ENCODE measurements at places on chromosomes 11 and 22.
A peak's percentile ranks its signal among the peaks of the same experiment; 100 is the strongest.

- no peak for DNase-seq
Observed at GRCh38 chr11:109443052-109443451, 21.1 kb downstream of the C11orf87 start.

DNA sequence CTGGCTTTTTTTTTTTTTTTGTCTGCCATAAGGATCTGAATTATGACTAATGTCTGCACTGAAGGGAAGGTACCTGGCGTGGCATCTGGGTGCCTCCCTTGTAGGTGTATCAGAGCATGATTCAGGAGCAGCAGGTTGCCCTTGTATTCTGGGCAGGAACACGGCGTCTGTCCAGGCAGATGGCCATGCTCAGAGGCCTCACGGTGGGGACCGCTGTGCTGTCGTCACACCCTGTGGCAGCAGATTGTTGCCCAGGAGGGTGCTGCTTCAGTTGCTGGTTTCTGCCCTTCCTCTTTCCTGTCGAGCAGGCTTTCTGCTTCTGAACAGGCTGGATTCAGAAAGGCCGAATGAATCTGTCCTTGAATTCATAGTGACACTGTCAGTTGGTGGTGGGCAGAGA lies 11.0 kb downstream of the ZNRF3 start:
- DNase-seq = no peak

GRCh38 chr11:70544774-70545609 lies 146.7 kb downstream of the CTTN start:
- DNase-seq = no peak

DNA sequence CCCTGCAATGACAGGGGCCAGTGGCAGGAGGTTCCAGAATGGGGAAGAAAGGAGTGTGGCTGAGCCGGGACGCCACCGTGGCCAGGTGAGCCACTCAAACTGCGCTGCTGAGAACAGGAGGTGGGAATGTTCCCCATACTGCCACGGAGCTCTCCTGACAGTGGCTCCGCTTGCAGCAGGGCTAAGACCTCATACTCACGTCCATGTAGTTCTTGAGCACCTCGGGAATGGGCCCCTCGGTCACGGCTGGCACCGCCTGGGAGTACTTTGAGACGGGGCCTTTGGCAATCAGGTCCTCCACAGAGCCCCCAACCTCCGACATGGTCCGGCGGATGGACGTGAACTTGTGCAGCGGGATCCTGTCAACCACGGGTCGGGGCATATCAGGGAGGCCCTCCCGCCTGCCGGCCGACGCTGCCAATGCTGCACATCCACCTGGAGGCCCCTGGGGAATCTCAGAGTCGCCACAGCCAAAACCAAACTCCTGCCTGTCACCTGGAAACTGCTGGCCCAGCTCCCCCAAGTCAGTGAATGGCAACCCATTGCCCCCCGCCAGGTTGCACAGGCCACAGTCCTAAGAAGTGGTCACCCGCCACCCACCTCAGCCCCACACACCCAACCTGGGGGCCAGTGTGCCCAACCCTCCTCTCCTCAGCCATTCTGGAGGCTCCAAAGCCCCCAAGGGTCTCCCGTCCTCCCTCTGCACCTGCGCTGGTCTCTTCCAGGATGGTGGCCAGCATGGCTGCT lies 2.4 kb downstream of the CTSD start:
- no peak for DNase-seq

GRCh38 chr11:2580571-2581001 lies 119.2 kb downstream of the KCNQ1OT1 start:
- no peak for DNase-seq

- no peak for DNase-seq
Observed at GRCh38 chr11:117396970-117397369, 69.3 kb downstream of the CEP164 start.

DNA sequence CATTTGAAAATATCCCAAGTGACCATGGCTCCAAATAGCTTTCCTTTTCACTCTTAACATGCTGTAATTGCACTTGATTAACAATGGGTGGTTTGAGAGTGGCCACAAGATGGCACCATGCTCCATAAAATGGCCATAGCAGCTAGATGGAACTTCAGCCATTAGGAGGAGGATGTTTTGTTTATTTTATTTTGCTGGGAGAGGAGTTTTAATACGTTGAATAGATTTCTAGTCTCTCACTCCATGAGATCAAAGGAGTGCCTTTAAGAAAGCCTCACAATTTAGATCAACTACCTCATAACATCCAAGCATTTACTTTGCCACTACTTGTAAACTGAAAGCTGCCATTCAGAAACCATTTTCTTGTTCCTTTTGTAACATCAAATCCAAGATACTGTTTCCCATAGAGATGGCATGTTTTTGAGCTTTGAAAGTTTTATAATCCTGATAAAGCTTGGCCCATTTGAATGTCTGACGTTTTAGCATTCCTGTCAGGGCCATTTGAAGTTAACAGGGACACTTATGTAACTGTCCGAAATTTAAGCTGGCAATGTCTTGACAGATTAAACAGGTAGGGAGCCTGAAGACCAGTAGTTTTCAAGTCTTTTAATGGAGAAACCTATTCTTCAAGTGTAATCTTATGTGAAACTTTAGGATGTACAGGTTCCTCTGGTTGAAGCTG lies 4.7 kb downstream of the FEN1 start:
- DNase-seq = peak; percentile 61

DNA sequence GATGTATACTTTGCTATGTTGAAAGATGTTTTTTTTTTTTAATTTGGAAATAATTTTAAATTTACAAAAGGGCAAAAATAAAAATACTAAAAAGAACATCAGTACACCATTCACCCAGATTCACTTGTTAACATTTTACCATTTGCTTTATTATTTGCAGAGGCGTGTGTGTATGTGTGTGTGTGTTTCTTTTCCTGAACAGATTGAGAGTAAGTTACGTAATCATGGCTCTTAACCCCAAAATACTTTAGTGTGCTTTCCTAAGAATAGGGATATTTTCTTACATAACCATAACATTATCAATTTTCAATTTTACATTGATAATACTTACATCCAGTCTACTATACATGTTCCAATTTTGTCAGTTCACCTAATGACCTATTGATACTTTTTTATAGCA lies 91.5 kb upstream of the HORMAD2 start:
- DNase-seq = no peak

DNA sequence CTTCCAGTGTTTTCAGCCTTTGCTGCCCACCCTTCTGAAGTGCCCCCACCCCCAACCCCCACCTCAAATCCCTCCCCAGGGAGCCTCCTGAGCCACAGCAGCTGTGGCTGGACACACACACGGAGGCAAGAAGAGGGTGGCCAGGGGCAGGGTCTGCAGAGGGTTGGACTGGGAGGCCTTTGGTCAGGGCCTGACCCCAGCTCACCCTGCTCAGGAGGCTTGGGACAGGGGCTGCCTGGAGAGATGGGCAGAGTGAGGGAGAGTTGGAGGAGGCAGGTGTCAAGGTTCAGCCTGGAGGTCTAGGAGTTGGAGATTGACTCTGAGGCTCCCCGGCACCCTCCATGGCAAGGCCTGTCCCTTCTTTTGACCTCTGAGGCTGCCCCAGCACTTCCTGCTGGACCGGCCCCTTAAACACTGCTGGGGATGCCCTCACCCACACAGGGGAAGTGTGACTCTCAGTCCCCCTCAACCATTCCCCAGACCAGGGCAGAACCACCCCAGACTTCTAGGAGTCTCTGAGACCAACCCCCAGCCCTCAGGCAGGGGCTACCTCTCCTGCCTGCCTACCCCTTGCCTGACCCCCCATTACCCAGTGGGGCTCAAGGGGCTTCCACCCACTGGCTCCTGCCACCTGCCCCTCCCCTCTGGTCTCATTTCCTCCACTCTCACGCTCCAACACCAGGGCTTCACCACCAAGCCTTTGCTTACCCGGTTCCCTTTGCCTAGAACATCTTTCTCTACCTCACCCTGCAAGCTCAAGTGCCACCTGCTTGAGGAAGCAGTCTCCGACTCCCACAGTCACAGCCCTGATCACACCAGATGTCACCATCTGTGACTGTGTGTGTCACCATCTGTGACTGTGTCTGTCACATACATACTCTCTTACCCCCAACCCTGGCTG lies 8.6 kb downstream of the ARAP1 start:
- DNase-seq = peak; percentile 82

DNA sequence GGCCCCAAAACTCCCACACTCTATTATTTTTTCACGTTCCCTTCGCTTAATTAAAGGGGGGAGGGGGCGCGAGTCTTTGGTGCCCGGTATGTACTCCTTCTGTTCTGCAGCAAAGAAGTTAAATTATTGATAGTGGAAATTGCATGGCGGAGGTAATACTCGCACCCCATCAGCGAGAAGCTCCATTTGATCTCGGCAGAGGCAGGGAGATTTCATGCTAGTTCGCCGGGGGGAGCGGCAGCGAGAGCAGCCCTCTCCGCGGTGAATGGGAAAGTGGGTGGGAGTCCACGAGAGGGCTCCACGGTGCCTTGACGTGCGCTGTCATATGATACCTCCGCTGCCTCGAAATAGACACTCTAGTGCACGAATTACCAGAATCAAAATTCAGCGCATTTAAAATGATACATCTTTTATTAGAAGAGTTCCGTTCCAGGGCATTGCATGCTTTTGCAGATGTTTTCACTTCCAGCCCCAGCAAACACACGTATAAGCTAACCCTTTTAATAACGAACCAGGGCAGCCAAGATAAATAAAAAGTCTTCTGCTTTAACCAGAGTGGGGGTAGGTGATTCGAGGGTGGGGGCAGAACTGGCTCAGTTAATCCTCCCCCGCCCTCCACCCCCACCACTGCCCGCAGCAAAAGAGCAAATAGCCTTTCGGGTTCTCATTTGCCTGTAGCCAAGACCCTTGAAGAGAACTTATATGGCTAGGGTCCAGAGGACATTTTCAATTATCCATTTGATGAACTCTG lies 1.3 kb upstream of the BDNF start:
- no peak for DNase-seq

GRCh38 chr22:36924151-36924698 lies 10.8 kb downstream of the CSF2RB start:
- DNase-seq = no peak

GRCh38 chr11:126914941-126915340 lies 85.6 kb downstream of the KIRREL3 start:
- no peak for DNase-seq

GRCh38 chr22:30906946-30907345 lies 61.6 kb downstream of the MORC2 start:
- DNase-seq = no peak

GRCh38 chr11:77135069-77135468 lies 7.0 kb downstream of the MYO7A start:
- no peak for DNase-seq

GRCh38 chr22:45528046-45528445 lies 25.4 kb downstream of the FBLN1 start:
- no peak for DNase-seq

DNA sequence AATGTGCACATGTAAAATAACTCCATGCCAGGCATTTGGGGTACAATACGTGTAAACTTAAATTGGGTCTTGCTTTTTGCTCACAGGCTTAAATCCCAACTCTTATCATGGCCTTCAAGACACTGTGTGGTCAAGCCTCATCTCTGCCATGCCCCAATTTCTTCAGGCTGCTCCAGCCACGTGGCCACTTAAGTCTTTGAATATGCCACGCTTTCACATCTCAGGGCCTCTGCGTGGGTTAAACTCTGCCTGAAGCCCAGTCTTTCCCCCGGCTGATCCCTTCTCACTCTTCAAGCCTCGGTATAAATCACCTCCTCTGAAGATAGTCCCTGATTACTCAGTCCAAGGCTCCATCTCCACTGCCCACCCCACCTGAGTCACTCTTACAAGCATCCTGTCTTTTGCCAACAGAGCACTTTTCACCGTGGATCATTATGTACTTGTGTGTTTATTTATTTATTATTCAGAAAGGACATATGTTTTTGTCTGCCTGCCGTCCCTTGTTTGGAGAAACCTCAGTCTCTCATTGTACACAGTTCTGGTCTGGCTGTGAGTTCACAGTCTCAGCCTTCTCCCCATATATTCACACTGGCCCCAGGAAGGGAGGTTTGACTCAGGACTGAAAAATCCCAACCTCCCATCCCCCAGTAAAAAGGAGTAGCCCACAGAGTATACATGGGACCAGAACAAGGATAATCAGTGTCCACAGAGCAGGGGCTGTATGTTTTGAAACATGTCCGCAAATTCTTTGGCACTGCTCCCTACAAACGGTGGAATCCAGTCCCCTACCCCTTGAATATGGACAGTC lies 344.7 kb downstream of the MN1 start:
- DNase-seq = no peak

- no peak for DNase-seq
Observed at GRCh38 chr22:50551160-50551752, 5.6 kb downstream of the KLHDC7B start.

DNA sequence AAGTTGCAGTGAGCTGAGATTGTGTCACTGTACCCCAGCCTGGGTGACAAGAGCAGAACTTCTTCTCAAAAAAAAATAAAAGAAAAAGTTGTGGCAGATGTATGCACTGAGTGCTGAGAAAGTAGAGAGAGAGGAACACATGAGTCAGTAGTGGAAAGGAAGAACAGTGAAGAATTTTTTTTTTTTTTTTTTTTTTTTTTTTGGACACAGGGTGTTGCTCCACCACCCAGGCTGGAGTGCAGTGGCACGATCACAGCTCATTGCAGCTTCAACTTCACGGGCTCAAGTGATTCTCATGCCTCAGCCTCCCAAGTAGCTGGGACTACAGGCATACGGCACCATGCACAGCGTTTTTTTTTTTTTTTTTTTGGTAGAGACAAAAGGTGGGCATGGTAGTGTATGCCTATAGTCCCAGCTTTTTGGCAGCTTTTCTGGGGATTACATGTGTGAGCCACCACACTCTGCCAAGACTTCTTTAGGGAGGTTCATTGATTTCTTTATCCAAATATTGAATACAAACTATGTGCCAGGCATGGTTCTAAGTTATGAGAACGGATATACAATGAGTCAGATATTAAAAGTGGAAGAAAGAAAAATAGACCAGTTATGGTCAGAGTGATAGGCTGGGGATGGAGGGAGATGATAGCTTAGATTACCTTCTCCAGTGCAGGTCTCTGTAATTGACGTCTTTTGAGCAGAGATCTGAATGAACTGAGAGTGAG lies 62.0 kb downstream of the YAP1 start:
- no peak for DNase-seq

DNA sequence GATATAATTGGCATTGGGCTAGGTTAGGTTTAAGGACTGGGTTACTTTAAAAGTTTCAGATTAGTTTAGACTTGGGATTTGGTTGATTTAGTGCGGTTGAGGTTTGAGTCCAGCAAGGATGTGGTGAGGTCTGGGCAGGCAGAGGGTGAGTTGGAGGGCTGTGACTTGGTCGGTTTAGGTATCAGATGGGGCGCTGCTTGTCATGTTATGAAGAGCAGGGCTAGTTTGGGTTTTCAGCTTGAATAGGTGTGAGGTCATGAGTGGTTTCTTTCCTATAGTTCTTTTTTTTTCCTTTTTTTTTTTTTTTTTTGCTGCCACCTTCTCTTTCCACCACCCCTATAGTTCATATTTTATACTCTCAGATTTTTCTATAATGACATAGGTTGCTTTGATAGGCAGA lies 4.8 kb downstream of the CLCF1 start:
- no peak for DNase-seq
